ENCODE measurements at places on chromosomes 1 and 21.

DNA sequence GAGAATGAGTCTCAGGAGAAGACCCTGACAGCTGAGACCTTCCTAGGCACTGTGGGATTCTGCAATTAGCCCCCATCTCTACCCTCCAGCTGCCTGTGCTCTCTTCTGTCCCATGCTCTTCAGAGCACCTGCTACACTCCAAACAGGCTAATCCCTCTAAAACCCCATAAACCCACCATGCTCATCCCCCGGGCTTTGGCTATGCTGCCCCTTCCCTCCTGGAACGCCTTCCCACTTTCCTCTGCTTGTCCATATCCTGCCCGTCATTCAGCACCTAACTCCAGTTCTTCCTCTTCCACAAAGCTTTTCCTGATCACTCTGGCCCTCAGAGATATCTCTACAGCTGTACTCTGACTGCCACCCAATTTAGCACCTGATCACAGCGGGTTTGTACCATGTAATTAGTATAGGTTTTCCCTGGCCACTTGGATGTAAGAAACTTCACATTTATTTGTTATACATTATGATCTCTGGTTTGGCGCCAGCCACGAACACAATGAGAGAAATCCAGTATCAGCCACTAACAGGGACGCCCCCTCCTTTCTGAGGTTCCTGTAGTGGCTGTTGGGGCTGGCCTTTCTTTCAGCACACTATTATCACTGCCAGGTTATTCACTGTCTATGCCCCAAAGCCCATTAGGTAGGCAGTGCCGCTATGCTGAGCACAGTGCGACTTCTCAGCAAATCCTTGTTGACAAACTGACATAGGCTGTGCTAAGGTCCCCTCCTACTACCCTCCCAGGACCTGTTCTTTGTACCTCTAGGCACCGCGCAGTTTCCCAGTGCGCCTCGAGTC lies 45.1 kb downstream of the CDC7 start:
- no peak for DNase-seq

DNA sequence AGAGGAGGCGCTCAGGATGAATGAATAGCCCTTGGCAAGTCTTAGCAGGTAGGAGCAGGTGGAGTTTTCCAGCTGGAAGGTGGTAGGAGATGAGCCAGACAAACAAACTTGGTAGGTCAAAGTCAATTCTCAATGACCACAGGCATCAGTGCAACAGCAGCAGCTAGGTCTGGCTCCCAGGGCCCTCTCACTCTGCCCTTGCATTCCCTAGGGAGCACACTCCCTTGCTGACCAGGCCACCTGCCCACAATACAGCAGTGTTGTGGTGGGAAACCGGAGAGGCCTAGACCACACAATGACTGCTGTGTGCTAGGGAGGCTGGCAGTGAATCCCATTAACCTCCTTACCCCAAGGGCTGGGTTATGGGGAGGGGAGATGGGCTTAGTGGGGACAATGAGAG lies 13.0 kb upstream of the PAQR6 start:
- DNase-seq: no peak

- DNase-seq: no peak
Observed at GRCh38 chr21:19987671-19988070, 1010.5 kb upstream of the NCAM2 start.

DNA sequence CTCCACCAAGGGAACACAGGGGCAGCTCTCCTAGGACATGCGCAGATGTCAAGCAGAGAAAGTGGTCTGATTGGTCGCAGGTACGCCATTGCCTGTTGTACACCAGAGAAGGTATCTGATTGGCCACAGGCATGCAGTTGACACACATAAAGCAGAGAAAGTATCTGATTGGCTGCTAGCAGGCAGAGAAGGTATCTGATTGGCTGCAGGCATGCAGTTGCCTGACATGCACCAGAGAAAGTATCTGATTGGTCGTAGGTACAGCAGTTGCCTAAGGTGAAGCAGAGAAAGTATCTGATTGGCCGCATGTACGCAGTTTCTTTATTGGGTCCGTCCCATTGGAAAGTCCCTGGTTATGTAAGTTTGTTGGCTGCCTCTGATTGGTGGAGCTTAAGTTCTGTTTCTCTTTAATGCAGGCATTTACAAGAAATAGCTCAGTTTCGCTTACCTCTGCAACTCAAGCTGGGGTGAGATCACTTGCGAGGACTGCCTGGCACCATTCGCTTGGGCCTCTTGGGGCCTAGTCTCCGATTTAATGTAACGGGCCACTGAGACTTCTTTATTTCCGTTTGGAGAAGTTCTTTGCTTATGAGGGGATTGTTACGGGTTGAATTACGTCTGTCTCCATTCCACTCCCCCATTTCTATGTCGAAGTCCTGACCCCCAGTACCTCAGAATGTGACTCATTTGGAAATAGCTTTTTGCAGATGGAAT lies 74.2 kb downstream of the SIK1 start:
- DNase-seq: no peak

- no peak for DNase-seq
Observed at GRCh38 chr1:110258734-110259133, 48.6 kb downstream of the KCNC4 start.

- no peak for DNase-seq
Observed at GRCh38 chr1:101996825-101997465, at the start of gene OLFM3. Gene OLFM3, minus strand, starts transcription at chr1:101996926.

DNA sequence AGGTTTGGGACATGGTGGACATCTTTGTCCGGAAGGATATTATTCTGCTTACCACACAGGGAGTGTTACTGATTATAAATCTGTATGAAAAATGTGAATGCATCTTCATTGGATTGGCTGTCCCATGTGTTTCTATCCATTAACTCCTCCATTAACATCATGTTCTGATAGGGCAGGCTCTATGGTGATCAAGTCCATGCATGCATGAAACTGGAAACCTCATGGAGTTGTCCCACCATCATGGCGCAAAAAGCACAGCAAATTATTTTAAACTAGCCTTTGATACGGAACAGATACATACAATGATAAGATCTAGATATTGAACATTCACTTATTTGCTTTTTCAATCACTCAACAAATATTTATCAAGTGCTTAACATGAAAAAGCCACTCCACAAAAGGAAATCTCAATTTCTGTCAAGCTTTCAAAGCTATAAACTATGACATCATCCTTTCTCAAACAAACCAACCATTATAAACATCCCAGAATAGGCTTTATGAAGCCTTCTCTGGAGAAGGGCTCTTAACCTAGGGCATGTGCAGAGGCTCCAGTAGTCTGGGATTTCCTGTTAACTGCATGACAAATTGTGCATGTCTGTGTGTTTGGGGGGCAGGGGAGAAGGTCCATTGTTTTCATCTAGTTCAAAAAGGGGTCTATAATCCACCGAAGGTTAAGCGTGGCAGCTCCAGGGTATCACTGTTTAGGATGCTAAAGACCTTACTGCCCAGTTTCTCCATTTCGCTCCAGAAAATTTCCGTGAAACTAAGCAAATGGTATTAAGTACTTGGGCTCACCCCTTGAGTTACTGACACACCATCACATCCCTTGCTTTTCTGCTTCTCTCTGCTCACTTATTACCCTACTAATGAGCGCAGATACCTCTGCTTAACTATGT lies 46.1 kb downstream of the ADAMTS1 start:
- no peak for DNase-seq

DNA sequence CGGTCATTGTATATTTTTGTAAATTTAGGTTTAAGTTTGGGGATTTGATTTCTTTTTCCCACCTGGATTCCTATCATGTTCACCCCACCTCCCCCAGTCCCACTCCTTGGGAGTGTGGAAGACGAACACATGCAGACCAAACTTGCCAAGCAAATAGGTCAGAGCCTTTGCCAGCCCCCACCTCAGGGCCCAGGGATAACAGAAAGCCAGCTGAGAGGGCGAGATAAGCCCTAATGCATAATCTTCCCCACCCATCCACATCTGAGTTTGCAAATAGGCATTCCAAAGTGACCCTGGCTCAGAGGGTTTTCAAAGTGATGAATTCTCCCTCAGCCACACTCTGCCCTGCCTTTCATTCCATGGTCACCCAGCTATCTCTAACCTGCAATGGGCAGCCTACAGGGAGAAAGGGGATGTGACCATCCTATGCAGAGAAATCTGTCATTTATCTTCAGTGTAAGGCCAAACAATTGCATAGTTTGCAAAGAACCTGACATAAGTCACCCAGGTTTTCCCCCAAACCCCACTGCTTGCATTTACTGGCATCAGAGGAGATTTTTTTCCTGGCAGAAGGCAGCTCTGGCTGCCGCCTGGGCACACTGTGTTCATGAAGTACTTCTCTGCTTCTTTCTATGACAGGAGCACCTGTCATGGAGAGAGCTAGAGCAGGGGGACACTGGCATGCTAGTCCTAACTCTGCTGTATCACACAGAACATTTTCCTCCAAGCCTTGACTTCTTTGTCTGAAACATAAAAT lies 69.0 kb upstream of the NFIA start:
- no peak for DNase-seq

DNA sequence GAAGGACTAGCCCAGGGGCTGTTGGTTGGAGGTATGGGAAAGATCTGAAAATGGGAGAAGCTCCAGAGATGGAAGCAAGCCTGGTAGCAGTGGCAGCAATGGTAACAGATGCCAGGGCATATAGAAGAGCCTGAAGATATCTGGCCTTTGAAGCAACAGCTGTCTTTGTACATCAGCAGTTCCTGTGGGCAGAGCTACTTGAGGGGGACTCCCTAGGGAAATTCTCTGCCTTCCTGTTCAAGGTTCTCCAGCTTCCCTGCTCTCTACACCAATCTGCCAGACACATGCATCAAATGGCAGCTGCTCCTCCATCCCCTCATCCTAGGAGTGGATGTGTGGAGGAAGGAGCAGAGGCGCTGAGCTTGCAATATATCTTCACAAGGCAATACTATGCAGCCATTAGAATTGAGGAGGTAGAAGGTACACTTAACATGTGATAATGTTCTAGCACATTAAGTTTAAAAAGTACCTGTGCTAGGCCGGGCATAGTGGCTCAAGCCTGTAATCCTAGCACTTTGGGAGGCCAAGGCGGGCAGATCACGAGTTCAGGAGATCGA lies 2.2 kb downstream of the TMEM35B start:
- DNase-seq: no peak

GRCh38 chr1:206708058-206708457 lies 23.4 kb downstream of the MAPKAPK2 start:
- DNase-seq: no peak

GRCh38 chr1:67137307-67137753 lies 2.6 kb upstream of the C1orf141 start:
- DNase-seq: no peak

GRCh38 chr1:14923727-14924452 lies 229.7 kb upstream of the TMEM51 start:
- DNase-seq: peak; percentile 5

GRCh38 chr1:33000427-33001026 lies 35.9 kb upstream of the RNF19B start:
- no peak for DNase-seq

DNA sequence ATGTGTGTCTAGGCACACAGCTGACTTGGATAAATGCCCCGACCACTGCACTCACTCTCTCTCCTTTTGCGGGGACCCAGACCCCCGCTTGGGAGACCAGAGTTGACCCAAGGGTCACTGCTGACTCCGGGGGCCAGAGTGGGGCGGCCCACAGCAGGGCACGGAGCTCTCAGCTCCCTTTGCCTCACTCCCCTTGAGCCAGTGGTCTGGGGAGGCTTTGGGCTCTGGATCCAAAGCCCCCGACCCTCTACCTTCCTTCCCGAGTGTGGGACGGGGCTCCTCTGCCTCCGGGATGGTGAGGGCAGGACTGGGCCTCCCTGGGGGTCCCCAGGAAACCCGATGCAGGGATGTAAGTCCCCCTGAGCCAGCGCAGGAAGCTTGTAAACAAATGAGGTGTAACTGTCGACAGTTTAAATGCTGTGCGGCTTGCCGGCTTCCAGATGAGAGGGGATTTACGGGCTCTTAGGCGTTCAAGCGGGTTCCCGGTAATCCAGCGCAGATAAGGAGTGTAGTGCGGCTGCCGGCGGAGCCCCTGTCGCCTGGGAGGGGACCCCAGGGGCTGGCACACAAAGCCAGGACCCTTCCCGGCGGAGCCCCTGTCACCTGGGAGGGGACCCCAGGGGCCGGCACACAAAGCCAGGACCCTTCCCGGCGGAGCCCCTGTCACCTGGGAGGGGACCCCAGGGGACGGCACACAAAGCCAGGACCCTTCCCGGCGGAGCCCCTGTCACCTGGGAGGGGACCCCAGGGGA lies 7.4 kb downstream of the ACTRT2 start:
- DNase-seq: no peak

- no peak for DNase-seq
Observed at GRCh38 chr1:57483954-57484353, 60.1 kb upstream of the DAB1 start.

DNA sequence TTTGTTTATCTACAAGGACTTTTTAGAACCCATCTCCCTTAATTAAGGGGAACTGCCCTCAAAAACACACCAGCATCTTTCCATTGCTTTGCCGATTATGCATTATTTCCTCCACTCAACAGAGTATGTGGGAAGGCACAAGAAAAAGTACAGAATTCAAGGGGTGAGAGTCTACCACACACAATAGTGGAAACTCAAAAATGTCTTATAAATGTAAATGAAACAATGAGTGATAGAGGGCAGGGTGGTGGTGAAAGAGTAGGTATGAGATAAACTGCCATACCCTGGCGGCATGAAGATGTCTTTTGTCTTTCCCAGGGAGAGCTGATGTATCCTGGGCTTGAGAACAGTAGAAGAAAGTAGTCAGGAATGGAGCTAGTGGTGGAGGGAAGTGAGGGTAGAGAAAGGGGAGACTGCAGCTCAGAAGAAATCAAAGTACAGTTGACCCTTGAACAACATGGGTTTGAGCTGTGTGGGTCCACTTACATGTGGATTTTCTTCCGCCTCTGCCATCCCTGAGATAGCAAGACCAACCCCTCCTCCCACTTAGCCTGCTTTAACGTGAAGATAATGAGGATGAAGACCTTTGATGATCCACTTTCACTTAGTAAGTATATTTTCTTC lies 24.4 kb downstream of the CD58 start:
- no peak for DNase-seq

- DNase-seq: no peak
Observed at GRCh38 chr21:42973309-42973990, 912 bp upstream of the PKNOX1 start.

DNA sequence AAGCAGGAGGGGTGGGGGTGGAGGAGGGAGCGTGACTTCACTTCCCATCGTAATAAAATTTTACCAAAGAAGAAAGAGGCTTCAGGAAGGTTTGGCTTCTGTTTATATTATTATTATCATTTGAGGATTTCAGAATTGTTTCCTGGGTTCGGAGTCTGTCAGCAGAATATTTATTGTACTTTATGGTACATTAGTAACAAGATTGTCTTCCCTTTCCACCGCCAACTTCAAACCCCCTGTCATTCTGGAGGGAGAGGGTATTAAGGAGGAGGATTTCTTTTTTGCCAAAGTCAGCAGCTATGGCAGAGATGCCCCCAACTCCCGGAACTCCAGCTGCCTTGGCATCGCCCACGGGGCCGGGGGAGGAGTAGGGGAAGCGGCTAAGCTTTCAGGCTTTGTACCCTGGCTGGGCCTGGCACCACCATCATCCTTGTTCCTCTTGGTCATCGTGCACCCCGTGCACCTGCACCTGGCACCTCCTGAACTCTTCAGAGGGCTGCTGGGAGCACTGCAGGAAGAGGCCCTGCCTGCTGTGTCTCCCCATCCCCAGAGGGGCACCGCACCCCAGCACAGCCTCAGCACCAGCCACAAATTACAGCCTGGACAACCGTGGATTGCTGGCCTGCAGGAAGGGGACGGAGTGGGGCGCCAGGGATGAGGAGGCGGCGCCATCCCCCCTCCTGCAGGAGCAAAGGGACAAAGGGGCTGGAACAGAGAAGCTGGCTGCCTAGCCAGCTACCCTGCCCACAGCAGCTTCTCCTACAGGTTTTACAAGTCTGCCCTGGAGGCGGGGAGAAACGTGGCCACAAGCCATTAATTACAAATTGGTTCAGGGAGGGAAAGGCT lies 24.0 kb upstream of the PAX7 start:
- no peak for DNase-seq

- no peak for DNase-seq
Observed at GRCh38 chr1:11558276-11558675, 79.3 kb downstream of the DISP3 start.

Data from activated T-cell treated with anti-CD3 and anti-CD28 coated beads for 1 hour (primary cell).